ENCODE measurements at places on chromosomes 3 and 15.

DNA sequence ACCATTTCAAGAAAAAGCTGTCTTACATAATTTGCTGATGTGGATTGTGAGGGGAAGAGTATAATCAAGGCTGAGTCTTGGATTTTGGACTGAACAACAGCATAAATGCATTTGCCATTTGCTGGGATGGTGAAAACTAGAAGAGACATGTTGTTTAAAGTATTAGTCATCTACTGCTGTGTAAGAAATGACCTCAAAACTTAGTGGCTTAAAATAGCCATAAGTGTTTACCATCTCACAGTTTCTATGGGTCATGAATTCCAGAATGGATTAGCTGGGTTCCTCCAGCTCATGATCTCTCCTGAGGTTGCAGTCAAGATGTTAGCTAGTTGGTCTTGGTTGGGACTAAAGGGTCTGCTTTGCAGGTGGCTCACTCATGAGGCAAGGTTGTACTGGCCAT lies 66.2 kb downstream of the SCN11A start:
- no peak for DNase-seq

- no peak for DNase-seq
Measured at GRCh38 chr3:126098391-126098858, 14.5 kb upstream of the SLC41A3 start.

DNA sequence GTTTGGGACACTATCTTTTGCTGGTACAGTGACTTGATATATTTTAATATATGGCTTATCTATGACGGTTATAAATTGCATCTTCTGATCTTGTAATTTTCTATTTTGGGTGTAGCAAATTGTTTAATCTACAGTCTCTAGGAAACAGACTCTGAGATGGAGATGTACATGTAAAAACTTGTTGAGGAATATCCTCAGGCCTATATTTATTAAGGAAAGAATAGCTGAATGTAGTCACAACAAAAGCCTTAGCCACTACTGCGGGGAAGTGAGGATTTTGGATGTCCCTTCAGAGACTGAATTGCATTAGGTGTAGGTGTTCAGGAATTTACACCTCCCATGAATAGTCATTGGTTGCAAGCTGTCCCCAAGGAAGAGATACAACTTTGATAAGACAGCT lies 13.8 kb upstream of the OR5K3 start:
- no peak for DNase-seq

DNA sequence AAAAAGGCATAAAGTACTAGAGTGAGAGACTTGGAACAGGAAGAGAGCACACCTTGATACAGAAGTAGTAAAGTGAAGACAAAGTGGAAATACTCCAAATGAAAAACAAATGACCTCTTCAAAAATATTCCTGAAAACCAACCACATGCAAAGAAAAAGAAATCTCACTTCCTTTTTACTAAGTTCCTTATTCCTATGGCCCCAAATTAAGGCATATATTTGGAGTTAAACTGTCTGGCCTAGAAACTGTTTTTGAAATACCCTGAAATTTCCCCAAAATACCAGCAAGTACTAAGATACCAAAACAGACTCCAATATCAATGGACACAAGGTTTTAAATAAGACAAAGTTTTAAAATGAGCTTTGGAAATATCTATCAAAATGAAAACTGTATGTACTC lies 58.2 kb downstream of the ZNF148 start:
- no peak for DNase-seq

GRCh38 chr15:35450492-35450891 lies 95.5 kb downstream of the DPH6 start:
- DNase-seq, result no peak

DNA sequence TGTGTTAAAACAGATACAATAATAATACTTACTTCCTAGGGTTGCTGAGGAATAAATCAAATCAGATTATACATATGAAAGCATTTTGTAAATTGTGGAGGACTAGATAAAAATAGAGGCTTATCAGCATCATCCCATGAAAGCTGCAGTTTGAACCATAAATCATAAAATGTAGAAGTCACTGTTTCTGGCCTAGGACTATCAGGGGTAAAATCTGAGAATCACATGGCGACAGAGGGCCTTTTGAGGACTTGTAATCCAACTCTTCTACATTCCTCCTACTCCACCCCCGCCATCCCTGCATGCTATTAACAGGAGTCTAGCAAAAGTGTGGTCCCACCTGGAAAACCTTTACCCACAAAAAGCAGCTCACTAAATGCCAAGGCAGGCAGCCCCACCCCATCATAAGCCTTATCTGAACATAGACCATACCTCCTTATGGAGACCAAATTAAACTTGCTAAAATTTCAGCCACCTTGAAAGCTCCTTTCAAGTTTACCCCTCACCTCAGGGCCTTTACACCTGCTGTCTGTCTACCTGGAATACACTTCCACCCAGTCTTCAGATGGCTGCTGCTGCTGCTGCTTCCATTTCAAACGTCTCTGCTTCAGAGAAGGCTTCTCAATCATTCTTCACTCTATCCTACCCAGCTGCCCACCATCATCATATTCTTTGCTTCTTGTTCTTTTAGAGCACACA lies 11.5 kb downstream of the MB21D2 start:
- no peak for DNase-seq

DNA sequence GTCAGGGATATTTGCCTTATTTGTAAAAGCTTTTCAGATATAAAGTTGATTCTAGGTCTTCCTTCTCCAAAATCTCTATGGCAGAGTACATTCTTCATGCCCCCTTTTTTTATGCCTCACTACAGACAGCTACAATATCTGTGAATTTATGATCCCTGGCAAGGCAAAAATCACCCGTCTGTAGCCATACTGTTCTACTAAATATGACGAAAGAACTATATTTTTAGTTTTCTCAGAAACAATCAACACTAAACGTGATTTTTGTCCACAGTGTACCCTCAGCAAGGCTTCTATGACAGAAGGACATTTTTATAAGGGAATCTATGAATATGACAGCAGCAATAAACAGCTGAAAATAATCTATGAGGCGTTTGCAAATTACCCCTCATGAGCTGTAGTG lies 12.7 kb downstream of the LRTM1 start:
- no peak for DNase-seq

DNA sequence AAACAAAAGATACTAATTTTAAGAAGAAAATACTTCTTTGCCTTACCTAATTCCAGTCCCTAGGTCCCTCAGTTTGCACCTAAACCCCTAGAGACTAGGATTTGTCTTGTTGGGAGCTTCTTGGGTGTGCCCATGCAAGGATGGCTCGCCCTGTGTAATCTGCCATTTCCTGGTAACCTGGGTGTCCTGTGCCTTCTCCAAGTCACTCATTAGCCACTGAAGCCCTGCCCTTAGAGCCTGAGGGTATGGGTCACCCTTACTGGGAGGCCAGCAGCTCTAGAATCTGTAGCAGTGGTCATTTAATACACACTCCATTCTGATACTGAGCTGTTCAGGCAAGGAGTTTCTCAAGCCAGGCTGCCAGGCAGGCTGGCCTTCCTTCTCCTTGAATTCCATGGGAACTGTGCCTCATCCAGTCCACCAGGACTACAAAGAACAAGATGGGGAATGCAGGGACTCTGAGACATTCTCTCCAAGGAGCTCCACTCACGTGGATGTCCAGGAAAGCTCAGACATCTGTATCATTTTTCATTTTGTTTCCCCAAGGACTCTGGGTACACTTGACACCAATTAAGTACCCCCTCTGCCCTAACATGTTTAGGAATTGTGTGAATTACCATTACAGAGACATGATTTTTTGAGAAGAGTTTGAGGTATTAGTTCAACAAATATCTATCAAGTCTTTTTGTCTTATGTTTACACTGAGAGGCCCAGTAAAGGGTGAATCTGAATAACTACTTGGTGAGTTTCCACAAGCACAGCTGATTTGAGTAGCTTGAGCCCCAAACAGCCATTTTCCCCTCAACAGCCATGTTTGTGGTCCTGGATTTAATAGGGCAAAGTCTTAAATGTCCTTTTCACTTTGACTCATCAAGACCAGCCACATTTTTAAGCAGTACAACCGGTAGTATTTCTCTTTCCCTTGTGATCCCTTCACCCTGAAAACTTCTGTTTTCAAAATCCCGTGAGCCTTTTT lies 52.6 kb downstream of the ARNT2 start:
- no peak for DNase-seq

GRCh38 chr3:64584179-64584578 lies 103.6 kb downstream of the ADAMTS9 start:
- no peak for DNase-seq

DNA sequence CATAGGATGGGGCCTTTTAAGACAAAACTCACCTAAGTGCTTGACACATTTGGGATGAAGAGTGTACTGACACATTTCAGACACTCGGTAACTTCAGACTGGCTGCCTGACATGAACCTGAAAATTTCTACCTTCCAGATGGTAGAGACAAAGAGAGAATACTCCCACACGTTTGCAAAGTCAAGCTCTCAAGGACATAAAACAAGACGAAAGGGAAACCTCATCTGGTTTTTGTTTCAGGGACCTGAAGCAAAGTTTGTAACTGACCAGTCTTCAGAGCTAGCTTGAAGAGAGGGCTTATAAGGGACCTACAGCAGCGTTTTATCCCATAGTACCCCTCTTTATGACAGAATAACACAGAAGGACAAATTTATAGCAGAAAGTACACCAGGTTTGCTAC lies 41.9 kb downstream of the ZNF621 start:
- DNase-seq, result no peak

DNA sequence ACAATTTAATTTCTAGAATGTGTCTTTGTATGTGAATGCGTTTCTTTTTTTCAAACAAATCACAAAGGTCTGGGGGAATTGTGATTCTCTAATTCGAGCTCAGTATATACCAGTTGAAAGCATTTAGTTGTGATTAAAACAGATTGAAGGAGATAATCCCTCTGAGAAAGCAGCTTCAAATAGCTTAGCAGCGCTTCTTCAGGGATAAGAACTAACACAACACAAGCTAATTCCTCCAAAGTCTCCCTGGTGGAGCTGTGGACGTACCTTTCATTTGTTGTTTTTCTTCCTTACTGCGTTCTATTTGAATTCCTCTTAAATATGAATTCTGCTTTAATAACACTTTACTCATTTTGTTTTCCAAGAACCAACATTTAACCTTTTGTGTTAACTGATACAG lies 286.7 kb downstream of the ROBO2 start:
- DNase-seq, result no peak
